ENCODE measurements at places on chromosomes 4 and X.

DNA sequence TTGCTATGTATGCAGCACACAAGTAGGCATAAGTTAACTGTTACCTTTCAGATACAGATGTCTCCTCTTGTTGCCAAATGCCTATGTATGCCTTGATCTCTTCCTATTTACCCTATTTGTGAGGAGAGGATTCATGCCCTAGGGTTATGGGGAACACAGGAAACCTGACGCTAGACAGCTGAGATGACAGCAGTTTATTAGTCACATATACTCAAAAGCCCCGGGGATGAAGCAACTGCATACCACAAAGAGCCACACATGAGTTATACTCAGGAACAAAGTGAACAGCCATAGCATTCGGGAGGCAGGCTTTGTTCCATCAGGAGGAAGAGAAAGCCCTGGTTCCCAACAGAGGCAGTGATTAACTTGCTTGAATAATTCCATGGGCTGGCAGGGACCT is 1011.7 kb upstream of the PCDH7 start:
- DNase-seq = no peak

DNA sequence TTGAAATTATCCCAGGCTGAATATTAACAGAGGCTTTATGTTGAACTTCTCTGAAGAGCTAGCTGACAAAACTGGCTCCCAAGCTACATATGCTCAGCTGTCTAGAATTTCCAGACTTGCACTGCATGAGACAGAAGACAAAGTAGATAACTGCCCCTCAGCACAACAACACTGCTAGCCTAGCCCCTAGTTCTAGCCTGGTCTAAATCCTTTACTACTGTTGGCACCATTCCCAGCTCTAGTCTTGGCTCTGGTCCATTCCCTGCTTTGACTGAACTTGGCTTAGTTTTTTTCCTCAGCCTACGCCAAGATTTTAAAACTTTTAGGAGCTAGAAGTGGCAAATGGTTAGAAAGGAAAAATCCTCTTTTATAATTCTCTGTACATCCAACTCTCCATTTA is 7.6 kb upstream of the OPHN1 start:
- DNase-seq = no peak

DNA sequence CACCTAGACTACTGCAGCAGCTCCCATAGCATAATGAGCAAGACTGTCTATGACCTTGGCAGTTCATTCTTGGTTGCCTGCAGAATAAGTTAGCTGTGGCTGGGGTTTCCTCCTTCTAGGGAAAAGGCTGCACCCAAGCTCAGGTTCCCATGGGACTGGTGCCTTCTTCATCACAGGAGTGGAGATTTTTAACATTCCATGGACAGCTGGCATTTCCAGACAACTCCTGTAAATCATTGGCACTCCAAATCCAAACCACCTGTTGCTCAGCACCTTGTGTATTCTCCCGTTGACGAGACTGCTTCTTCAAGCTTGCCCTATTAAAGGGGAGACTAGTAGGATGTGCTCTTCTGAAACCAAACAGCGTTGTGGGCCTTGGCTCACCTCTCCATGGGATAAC is 7.8 kb upstream of the NUP54 start:
- DNase-seq = no peak

DNA sequence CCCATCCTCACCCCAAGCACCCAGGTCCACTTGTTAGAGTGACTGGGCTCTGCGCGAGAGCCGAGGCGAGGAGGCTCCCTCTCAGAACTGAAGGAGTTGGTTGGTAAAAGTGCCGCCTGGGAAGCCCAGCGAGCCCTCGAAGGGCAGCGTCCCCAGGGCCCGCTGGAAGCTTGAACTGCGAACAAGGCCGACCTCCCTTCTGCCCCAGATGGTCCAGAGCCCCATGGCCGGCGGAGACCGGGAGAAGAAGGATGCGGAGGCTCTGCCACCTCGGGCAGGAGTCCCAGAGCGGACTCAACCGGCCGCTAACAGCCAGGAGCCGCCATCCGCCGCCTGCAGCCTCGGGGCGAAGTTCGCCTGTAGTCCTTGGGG is 116.3 kb upstream of the TEX13C start:
- no peak for DNase-seq

- no peak for DNase-seq
These were observed 105.1 kb downstream of the TRAPPC11 start for GRCh38 chr4:183763990-183764754.

- DNase-seq = no peak
These were observed 199.1 kb downstream of the SPATA18 start for GRCh38 chr4:52250154-52250553.

- no peak for DNase-seq
These were observed 783 bp downstream of the RBPJ start for GRCh38 chr4:26321373-26322221.

DNA sequence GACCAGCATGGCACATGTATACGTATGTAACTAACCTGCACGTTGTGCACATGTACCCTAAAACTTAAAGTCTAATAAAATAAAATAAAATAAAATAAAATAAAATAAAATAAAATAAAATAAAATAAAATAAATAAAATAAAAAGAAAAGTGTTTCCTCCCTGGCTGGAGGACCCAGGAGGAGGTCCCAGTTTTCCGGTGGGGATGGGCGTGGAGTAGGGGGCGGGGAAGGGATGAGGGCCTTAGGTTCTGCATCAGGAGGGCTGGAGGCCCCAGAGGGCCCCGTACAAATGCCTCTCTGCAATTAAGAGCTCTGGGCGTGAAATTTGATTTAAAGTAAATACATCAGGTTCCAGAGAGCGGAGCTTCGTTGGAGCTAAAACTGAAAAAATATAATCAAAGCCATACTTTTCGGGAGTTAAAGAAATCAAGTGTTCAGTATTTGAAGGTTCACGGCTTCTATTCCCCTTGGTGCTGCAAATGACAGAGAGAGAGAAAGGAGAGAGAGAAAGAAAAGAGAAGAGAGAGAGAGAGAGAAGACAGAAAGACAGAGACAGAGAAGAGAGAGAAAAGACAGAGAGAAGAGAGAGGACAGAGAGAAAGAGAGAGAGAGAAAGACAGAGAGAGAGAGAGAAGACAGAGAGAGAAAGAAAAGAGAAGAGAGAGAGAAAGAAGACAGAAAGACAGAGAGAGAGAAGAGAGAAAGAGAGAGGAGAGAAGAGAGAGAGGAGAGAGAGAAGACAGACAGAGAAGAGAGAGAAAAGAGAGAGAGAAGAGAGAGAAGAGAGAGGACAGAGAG is 8.7 kb upstream of the SHOX start:
- DNase-seq = no peak

DNA sequence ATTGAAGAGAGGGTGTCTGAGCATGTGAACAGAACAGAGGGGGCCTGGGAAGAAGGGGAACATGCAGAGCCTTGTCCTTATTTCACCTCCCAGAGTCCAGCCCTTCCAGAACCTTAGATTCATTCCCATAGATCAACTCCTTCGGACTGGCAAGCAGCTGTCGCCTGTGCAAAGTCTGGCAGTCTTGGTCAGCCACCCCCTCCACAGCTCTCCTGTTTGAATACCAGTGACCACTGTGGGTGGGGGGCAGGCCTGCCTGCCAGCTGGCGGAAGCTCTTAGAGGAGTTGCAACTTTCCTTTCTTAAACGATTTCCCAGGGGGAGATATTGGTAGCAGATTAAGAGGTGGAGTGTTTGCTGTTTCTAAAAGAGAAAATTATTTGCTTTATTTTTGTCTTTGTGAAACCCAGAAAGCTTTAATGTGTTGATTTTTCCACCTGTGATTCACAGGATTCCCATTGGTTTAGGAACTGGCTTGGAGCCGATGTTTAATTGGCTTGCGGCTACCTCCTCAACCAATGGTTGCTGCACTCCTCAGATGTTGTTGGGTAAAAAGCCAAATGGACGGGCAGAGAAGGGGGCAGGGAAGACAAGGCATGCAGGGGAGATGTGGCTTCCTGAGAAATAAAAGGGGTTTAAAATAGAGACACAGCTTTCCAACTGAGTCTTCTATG is 62.2 kb upstream of the PRPS1 start:
- DNase-seq = no peak

- no peak for DNase-seq
These were observed 31.4 kb upstream of the BBS12 start for GRCh38 chr4:122701061-122701460.

GRCh38 chr4:70530997-70531396 is 12.6 kb downstream of the AMTN start:
- no peak for DNase-seq

GRCh38 chrX:12903646-12904045 is 2.8 kb upstream of the TLR8 start:
- no peak for DNase-seq

DNA sequence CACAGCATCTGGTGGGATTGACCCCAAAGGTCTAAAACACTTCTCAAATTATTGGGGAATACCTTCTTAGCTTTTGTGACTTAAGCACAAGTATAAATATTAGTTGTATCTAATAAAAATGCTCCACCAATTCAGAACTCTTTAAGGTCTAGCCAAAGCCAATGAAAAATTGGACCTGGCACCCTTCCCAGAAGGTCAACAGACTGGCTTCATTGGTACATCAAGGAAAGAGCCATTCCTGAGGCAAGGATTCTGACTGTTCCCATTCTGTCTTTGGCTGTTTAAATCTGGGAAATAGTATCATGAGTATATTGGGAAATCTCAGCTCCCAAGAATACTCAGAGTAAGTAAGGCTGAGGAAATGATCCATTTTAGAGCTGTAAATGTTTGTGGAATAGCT is 153.0 kb upstream of the TRPC5 start:
- no peak for DNase-seq

- DNase-seq = no peak
These were observed 124.6 kb upstream of the ANXA3 start for GRCh38 chr4:78426972-78427371.

Data from stimulated activated CD8-positive, alpha-beta memory T cell treated with anti-CD3 and anti-CD28 coated beads, Interleukin-15, amount 100 ng/mL, for 24 hours (primary cell).